ENCODE measurements at places on chromosomes 6 and 20. TPM values are rescaled to one million over a fixed set of nuclear protein-coding genes. Genes with fewer than 3 reads are reported as not detected.

DNA sequence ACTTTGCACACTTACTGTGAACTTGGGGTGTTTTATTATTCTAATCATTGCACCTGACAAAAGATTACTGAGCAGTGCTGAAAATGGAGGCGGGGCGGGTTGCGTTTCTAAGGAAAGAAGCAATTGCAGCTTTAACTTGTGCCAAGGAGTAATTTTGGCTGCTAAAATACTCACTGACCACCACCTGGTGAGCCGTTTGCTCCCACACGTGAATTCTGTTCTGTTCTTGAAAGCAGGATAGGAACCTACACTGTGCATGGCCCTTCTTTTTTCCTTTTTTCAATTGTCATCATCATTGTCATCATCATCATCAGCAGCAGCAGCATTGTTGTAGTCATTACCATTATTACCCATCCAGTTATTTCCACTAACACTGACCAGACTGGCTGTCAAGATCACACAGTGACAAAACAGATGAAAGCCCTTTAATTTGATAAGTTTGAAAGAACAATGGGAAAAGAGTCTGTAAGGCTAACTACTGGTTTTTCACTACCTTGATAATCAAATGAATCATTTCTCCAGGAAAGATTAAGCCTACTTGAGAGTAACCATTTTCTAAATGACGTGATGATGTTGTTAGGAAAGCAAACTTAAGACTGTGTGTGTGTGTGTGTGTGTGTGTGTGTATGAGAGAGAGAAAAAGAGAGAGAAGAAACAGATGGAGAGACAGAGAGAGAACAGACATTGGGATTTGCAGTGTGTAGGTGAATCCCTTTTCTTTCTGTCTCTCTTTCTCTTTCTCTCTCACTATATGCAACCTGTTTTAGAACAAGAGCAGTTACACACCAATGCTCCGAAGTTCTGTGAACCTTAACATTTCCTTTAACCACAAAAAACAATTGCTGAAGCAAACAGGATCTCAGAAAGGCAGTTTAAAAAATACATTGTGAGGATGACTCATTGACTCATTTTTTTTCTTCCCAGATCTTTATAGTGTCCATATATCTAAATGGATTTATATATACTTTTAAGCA, 3.8 kb downstream of the RIPOR2 start:
- peak overlapping the region; percentile 15 for H3K4me3 ChIP-seq
- no peaks in the 10 kb centered on the region for H3K27me3 ChIP-seq
- no peak overlapping the region for H3K27ac ChIP-seq
- no peak for DNase-seq
- H3K4me1 ChIP-seq: peaks cover 20% of the 10 kb centered on the region

GRCh38 chr6:34791164-34791700, 651 bp upstream of the BLTP3A start:
- peaks cover 22% of the 10 kb centered on the region for H3K4me1 ChIP-seq
- peak overlapping the region; percentile 94 for H3K27ac ChIP-seq
- peak overlapping the region; percentile 89 for H3K4me3 ChIP-seq
- no peaks in the 10 kb centered on the region for H3K27me3 ChIP-seq
- no peaks in the 10 kb centered on the region for H3K36me3 ChIP-seq
- peak; percentile 78 for DNase-seq

DNA sequence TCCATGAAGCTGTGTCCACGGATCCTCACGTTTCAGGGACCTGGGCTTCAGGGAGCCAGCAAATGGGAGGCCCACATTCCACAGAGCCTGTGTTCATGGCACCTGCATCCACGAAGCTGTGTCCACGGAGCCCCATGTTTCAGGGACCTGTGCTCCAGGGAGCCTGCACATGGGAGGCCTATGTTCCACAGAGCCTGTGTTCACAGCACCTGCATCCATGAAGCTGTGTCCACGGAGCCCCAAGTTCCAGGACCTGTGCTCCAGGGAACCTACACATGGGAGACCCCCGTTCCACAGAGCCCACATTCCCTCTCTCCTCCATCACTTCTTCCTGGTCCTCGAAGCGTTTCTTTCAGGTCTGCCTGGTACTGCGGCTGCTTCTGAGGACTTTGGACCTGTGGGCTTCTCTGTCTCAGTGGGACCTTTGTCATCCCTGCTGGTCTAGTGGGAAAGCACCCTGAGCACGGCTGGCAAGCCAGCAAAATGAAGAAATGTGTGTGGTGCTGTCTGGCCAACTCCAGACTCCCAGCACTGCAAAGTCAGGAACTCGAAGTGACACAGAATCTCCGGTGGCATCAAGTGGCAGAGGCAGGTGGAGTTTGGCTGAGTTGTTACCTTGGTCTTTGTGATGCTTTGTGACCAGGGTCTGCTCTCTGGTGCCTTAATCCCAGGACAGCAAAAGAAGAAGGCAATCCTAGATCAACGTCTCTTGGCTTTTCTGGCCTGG, 245.9 kb downstream of the DLL1 start:
- no peak overlapping the region for H3K4me3 ChIP-seq
- peaks cover 8% of the 10 kb centered on the region for H3K4me1 ChIP-seq
- no peak overlapping the region for H3K27ac ChIP-seq
- H3K27me3 ChIP-seq: no peaks in the 10 kb centered on the region

- no peak overlapping the region for H3K27ac ChIP-seq
- no peaks in the 10 kb centered on the region for H3K27me3 ChIP-seq
- no peak for DNase-seq
- H3K36me3 ChIP-seq: no peaks in the 10 kb centered on the region
- no peak overlapping the region for H3K4me3 ChIP-seq
Observed at GRCh38 chr6:159450815-159451465, 242.1 kb downstream of the SOD2 start.

PTCRA gene
- 5.0 TPM for total RNA-seq

- no peak overlapping the region for H3K4me3 ChIP-seq
- H3K36me3 ChIP-seq: no peaks in the 10 kb centered on the region
- DNase-seq: no peak
- no peak overlapping the region for H3K27ac ChIP-seq
- no peaks in the 10 kb centered on the region for H3K27me3 ChIP-seq
Observed at GRCh38 chr6:8375916-8376315, 59.4 kb downstream of the SLC35B3 start.

GRCh38 chr6:39206250-39206721, 23.0 kb downstream of the KCNK5 start:
- peaks cover 66% of the 10 kb centered on the region for H3K4me1 ChIP-seq
- no peak overlapping the region for H3K4me3 ChIP-seq
- H3K27me3 ChIP-seq: no peaks in the 10 kb centered on the region
- H3K27ac ChIP-seq: peak overlapping the region; percentile 60
- peak; percentile 81 for DNase-seq

DNA sequence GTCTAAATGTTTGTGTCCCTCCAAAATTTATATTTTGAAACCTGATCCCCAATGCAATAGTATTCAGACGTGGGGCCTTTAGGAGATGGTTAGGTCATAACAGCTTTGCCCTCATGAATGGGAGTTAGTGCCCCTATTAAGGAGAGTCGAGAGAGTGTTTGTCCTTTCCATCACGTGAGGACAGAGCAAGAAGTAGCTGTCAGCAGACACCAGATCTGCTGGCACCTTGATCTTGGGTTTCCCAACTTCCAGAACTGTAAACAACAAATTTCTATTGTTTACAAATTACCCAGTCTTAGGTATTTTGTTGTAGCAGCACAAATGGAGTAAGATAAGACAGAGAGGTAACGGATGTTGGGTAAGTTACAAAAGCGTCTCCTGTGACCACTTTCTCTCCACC, 46.6 kb downstream of the FAM50B start:
- no peaks in the 10 kb centered on the region for H3K27me3 ChIP-seq
- H3K36me3 ChIP-seq: no peaks in the 10 kb centered on the region
- no peak overlapping the region for H3K4me3 ChIP-seq
- H3K4me1 ChIP-seq: no peaks in the 10 kb centered on the region
- DNase-seq: no peak
- no peak overlapping the region for H3K27ac ChIP-seq

DNA sequence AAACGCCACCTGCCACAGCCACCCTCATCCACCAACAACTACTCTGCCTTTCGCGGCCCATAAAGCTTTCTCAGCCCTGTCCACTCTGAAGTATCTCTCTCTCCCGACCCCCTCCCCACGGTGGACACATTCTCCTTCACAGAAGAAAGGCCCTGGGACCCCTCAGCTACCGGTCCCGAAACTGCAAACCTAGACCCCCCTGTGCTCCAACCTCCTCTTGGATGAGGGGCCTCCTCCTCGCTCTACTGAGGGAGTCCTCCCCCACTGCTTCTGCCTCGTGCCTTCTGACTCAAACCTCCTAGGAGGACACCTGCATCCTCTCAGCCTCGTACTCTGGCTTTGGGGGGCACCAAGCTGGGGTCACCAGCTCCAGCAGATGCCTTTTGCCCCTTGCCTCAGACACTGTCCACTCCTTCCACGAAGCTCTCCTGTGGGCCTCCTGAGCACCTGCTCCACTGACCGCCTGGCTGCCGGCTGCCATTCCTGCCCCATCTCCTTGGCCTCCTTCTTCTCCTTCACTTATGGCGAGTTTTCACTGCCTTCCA, 24.9 kb downstream of the RNASET2 start:
- no peak overlapping the region for H3K4me3 ChIP-seq
- no peaks in the 10 kb centered on the region for H3K27me3 ChIP-seq
- peaks cover 18% of the 10 kb centered on the region for H3K36me3 ChIP-seq
- no peaks in the 10 kb centered on the region for H3K4me1 ChIP-seq

PNISR gene
- total RNA-seq: 111 TPM

- H3K4me3 ChIP-seq: no peak overlapping the region
- peaks cover 12% of the 10 kb centered on the region for H3K4me1 ChIP-seq
- DNase-seq: no peak
- no peaks in the 10 kb centered on the region for H3K36me3 ChIP-seq
Observed at GRCh38 chr6:11097476-11097875, 3.8 kb downstream of the SMIM13 start.

MANEA gene
- total RNA-seq: 10.6 TPM

DNA sequence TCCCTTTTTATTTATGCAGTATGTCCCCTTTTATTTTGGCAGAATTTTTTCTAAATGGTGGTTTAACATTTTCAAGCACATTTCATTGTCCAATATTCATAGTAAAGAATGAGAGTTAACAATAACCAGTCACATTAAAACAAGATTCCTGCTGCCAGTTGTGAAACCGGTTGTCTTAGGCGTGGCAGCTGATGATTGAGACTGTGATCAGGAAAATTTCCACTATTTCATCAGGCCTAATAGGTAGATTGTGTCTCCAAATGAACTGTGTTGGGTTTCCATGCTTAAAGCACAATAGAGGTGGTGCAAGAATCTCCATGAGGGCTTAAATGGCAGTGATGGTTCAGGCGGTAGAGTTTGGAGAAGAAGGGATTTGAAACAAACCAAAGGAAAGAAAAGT, 15.3 kb downstream of the PRDM1 start:
- DNase-seq: no peak
- H3K4me1 ChIP-seq: peaks cover 29% of the 10 kb centered on the region
- peaks cover 25% of the 10 kb centered on the region for H3K27me3 ChIP-seq
- peak overlapping the region; percentile 51 for H3K4me3 ChIP-seq
- peaks cover 21% of the 10 kb centered on the region for H3K36me3 ChIP-seq

- H3K36me3 ChIP-seq: peaks cover 20% of the 10 kb centered on the region
- H3K27me3 ChIP-seq: no peaks in the 10 kb centered on the region
- no peaks in the 10 kb centered on the region for H3K4me1 ChIP-seq
- DNase-seq: no peak
- H3K4me3 ChIP-seq: no peak overlapping the region
- H3K27ac ChIP-seq: no peak overlapping the region
Observed at GRCh38 chr6:158191032-158191431, 22.9 kb downstream of the GTF2H5 start.

GRCh38 chr6:35503534-35503933, 6.7 kb upstream of the TEAD3 start:
- H3K36me3 ChIP-seq: no peaks in the 10 kb centered on the region
- H3K27ac ChIP-seq: no peak overlapping the region
- H3K27me3 ChIP-seq: no peaks in the 10 kb centered on the region
- H3K4me1 ChIP-seq: no peaks in the 10 kb centered on the region

LRRC73 gene
- 0.55 TPM for total RNA-seq

HUS1B gene
- total RNA-seq: 1.0 TPM

MCCD1 gene
- total RNA-seq: not detected

SOBP gene
- total RNA-seq: 6.8 TPM

GRCh38 chr20:6671829-6672228, 95.7 kb upstream of the BMP2 start:
- H3K4me1 ChIP-seq: no peaks in the 10 kb centered on the region
- H3K4me3 ChIP-seq: no peak overlapping the region
- H3K27ac ChIP-seq: no peak overlapping the region

PNPLA1 gene
- 0.35 TPM for total RNA-seq

VSX1 gene
- not detected for total RNA-seq

DNA sequence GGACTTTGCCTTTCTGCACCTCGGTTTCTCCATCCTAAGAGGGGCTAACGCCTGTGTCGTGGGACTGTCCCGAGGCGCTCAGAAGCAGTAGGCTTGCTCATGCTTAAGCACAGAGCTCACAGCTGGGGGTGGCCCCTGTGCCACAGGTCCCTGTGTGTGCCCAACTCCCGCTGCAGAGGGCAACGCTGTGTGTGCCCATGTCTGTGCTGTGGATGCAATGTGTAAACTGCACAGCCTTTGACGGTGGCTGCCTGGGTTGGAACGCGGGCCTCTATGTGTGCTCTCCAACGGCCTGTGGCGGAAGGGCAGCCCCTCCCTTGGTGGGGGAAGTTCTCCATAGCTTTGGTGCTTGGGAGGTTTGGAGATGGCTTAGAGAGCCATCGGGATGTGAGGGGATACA, 10.7 kb upstream of the GATA5 start:
- H3K4me3 ChIP-seq: no peak overlapping the region
- H3K4me1 ChIP-seq: peaks cover 18% of the 10 kb centered on the region
- no peaks in the 10 kb centered on the region for H3K36me3 ChIP-seq
- H3K27me3 ChIP-seq: peaks cover 64% of the 10 kb centered on the region
- no peak for DNase-seq

SALL4 gene
- total RNA-seq: 0.43 TPM

HBS1L gene
- 48.2 TPM for total RNA-seq

HRH3 gene
- total RNA-seq: not detected

DNA sequence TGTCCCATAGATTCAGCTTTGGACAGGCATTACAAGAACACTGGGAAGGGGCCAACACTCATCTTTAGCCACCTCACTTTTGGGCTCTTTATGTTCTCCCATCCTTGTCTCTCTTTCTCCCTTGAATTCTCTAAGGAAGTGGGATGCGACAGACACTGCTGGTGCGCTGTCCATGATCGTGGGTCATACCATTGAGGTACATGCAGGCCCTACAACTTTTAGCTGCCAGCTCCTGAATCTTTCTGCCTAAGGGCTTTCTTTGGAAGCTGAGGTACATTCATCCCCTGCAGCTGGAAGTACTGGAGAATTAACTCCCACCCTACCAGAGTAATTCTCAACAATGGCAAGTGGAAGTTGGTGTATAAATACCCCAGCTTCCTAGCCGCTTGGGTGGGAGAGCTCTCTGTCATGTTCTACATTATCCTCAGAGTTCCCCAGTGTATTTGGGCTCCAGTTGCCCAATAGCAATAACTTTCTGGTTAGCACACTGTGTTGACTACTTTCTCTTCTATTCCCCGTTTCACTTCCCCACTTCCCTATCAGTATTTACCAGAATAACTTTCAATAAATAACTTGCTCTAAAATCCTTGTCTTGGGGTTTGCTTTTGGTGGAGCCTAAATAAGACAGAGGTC, 309.4 kb upstream of the RNF24 start:
- no peak for DNase-seq
- no peak overlapping the region for H3K4me3 ChIP-seq
- H3K4me1 ChIP-seq: no peaks in the 10 kb centered on the region
- H3K27ac ChIP-seq: no peak overlapping the region
- no peaks in the 10 kb centered on the region for H3K27me3 ChIP-seq
